ENCODE measurements at places on chromosomes 1 and 21.

DNA sequence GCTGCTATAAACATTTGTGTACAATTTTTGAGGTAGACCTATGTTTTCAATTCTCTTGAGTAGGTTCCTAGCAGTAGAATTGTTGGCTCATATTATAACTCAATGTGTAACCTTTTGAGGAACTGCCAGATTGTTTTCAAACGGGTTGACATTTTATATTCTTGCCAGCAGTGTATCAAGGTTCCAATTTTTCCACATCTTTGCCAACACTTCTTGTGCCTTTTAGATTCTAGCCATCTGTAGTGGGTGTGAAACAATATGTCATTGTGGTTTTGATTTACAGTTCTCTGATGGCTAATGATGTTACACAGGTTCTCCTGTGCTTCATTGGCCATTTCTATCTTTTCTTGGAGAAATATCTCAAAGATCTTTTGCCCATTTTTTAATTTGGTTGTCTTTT, 36.4 kb downstream of the MAP3K7CL start:
- DNase-seq = peak; percentile 72

DNA sequence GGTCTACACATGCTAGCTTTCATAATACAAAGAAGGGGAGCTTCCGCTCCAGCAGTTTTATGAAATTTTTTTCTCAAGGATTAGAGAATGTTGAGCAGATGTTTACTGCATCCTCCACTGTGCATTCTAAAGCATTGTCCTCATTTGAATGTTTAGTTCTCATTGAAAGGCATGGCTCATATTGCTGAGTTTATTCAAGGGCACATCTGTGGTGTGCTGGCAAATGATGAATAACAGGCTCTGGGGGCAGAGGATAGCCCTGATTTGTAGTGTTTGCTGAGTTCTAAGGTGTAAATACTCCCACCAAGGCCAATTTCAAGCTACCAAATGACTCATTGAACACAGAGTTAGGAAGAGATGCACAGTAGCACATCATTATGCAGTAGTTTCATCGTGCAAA, 303.2 kb upstream of the FAM78B start:
- no peak for DNase-seq

GRCh38 chr1:160359559-160360226, 7.2 kb upstream of the NHLH1 start:
- no peak for DNase-seq

GRCh38 chr1:161981735-161982506, 41.7 kb downstream of the OLFML2B start:
- no peak for DNase-seq

DNA sequence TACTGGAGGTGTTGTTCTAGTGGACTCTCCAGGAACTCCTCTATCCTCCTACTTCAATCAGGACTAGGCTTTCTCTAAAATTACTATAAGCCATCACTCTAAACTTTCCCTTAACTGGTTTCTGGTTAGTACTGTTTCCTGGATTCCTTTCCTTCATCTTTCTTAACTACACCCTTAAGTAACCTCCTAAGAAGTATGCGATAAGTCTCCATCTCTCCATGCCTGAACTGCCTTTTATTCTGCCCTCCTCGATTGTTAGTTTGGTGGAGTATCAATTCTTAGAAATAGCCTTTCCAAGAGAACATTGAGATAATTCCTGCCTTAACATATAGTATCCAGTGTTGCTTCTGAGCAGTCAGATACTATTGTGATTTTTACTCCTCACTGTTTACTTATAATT, 162.9 kb upstream of the PDE4B start:
- no peak for DNase-seq

GRCh38 chr1:12251442-12251841, 21.6 kb downstream of the VPS13D start:
- no peak for DNase-seq

DNA sequence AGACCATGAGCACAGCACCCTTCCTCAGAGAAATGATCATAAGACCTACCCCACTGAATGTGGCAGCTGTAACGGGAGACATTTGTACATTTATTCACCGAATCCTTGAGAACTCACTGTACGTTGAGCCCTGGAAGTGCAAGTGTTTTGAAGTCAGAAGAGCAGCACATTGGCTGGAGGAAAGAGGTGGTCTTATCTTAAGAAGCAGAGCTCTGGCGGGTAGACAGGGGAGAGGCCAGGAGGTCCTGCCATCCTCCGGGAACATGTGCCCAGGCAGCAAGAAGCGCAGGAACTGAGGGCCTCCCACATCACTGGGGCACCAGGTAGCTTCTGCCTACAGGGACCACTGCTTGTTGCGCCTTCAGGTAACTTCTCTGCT, 169.2 kb upstream of the IRF2BP2 start:
- DNase-seq = no peak

DNA sequence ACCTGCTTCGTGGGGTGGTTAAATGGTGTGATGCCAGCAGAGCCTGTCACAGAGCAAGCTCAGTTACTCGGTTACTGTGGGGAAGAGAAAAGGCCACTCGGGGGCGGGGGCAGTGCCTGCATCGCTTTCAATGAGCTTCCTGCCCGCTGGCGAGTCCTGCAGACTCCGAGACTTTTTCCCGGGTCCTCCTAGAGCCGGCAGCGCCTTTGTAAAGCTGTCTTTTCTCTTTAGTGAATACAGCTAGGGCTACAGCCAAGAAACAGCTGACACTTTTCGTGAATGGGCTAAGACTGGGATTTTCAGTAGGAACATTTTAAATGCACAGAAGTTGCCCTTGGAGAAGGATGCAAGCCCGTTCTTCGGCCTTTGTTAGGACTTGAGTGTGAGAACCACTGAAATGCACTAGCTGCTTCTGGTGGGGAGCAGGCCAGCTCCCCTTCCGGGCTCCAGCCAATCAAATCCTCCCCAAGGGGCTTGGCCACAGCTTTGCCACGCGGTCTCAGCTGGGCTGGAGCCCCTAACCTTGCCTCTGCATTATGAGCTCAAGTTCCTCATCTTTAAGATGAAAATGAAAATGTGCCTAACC, 23.4 kb upstream of the EFHD2 start:
- no peak for DNase-seq

GRCh38 chr21:43894206-43894577, 29.2 kb downstream of the AGPAT3 start:
- no peak for DNase-seq

DNA sequence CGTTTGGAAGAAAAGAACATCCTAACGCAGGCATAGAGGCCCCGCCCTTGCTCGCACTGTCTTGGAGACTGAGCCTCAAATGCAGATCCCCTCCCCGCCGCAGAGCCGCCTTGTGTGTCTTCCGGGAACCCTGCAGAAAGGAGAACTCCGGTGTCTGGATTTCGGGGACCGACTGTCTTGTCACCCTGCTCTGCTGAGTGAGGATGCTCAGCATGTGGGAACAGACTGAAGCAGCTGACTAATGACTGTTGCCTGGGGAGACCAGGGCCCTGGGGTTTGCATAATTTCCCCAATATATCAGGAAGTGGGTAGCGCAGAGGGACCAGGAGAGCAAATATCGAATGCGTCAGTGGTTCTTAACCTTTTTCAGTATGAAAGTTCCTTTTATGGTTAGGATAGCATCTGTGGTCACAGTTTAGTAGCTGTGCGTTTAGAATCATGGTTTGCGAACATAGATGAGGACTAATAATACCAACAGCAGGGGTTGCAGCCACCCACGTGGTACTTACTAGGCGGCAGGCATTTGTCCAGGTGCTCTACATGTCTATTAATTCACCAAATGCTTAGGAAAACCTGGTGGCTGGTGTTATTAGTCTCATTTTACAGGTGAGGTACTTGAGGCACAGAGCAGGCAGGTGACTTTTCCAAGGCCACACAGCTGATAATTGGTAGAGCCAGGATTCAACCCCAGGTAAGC, 14.3 kb downstream of the GPR137B start:
- peak; percentile 85 for DNase-seq

- DNase-seq = peak; percentile 38
These were observed 11.8 kb upstream of the RNPC3 start for GRCh38 chr1:103513711-103514110.

GRCh38 chr1:44281962-44282703, 68.9 kb downstream of the DMAP1 start:
- peak; percentile 78 for DNase-seq

DNA sequence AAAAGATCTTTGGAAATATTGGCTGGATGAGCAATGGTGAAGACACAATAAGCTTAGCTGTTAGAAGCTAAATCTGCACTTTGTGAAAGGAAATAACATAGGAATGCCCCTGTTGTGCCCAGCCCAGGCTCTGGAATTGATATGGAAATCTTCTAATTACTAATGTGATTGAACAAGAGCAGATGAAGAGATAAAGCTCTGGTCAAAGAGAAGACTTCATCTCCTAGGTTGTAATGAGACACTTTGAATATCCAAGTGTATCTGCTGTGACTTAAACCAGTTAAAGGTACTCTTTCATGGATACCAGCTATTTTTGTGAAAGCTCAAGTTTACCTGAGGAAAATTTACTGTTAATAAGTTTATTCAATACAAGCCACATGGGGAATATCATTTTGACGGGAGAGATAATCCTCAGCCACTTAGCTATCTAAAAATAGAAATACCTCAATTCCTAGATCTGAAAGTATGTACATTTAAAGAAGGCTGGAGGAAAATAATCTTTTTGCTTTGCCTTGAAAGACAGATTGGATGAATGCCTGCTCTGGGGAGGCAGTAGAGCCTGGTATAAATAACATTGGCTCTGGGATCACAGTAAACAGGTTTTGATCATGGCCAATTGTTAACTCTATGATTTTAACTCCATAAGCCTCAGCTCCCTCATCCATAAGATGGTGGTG, 494.0 kb upstream of the B3GALT2 start:
- DNase-seq = no peak

- no peak for DNase-seq
These were observed 60.8 kb downstream of the DHRS3 start for GRCh38 chr1:12556957-12557935.

GRCh38 chr1:217149791-217150190, 426.6 kb upstream of the ESRRG start:
- DNase-seq = no peak

DNA sequence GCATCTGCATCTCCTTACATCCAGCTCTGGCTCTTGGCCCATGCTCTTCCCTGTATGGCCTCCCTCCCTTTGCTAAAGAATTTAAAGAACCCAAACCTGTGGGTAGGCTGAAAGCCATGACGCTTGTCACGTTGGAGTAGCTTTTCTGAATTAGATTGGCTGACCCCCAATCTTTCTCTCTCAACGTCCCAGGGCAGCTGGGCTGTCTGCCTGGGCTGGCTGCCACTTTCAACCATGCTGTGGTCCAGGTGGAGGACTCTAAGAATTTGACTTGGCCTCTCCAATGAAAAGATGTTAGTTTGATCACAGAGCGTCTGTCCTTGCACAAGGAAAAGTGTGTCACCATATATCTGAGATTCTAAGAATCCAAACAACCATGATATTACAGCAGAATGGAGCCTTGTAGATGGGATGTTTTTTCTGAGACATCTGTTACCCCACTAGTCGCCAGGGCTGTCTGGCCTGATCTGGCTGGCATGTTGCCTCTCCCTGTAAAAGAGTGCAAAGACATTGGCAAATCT, 6.5 kb upstream of the IGSF3 start:
- no peak for DNase-seq
